ENCODE measurements at places on chromosomes 6 and 20.

GRCh38 chr20:58480551-58481336, 34.5 kb downstream of the APCDD1L start:
- no peak for DNase-seq

DNA sequence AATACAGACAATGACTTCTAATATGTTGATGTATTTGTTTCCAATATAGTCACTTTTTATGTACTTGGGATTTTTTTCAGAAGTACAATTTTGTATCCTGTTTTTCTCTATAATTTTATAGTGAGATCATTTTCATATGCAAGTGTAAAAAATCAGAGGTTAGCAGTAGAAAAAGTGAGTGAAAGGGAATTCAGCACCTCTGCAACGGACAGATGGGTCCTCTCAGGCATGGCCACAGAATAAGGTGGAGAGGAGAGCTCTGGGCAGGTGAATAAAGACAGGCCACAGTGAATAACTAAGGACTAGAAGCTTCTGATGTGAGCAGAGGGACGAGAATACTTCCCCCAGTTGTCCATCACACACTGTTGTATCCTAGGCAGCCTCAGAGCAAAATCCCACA, 210.1 kb upstream of the CNR1 start:
- no peak for DNase-seq

- DNase-seq = no peak
Measured at GRCh38 chr6:48101290-48101689, 9.7 kb downstream of the PTCHD4 start.

- DNase-seq = no peak
Measured at GRCh38 chr6:169157197-169158148, 96.2 kb downstream of the THBS2 start.

DNA sequence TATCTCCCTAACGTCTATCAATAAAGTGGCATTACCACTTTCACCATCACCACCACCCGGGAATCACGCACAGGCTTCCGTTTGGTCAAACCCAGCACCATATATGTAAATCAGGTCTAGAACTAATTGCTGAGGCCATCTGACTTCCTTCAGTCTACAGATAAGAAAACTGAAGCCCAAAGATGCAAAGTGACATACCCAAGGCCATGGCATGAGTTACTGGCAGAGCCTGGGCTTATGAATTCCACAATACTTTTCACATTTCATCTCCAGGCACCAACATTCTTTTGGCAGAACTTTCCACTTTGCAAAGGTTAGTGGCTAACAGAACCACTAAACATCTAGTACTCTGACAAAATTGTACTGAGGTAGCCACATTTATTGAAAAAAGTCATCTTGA, 64.5 kb upstream of the TINAG start:
- DNase-seq = no peak

- DNase-seq = no peak
Measured at GRCh38 chr6:40328386-40328985, 258.7 kb downstream of the LRFN2 start.

DNA sequence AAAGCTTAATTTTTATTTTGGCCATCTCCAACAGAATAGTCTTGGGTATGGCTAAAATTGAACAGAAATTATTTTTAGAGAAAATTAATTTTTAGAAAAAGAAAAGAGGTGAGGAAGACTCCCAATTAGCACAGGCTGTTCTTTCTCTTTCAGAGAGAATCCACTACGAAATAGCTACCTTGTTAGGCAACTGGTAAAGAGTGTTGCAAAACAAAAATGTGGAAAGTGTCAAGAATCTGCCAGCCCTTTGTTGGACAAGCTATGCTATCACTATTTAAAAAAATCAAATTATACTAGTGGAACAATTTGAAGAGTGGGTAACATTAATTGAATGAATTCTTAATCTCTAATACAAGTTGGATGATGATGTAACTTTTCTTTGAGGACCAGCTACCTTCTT, 19.2 kb upstream of the ZSCAN9 start:
- no peak for DNase-seq

- no peak for DNase-seq
Measured at GRCh38 chr20:20561172-20561571, 151.3 kb downstream of the RALGAPA2 start.

DNA sequence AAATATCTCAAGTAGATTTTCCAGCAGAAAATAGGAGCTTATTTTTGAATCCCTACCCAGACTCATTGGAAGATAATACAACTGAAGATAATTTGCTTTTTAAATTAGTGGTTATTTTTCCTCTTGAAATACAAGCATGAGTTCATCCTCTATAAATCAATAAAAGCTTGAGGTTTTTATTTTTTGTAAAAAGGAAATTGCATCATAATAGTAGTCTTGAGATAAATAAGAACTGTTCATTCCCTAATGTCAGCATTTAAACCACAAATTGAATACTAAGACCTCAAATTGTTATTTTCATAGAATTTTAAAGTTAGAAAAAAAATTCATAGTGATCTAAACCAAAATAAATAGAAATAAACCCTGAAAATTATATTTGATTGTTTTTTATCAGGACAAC, 719.1 kb downstream of the CD109 start:
- no peak for DNase-seq

DNA sequence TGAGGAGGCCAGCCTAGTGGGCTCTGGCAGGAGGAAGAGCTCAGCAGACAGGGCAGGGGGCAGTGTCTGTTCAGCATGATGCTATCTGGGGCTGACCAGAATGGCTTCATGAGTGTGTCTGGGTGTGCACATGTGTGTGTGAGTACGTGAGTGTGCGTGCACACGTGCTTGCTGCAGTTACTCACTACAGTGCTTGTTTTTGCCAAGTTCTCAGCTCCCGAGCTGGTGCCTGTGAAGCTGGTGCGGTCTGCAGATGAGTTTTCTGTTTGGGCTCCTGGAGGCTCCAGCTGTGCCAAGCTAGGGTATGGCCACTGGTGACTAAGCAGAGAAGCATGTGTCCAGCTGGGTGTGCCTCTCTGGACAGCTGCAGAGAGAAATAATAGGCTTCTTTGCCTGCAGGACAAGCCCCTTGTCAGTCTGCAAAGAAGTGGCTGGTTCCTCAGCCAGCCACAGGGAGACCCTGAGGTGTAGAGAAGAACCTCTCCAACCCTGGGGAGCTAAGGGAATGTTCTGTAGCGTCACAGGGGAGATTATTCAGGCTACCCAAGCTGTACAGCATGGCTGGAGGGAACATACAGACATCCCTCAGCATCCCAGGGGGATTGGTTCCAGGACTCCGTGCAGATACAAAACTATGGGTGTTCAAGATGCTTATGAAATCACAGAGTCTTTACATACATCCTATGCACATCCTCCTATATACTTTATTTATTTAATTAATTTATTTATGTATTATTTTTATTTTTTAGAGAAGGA, 40.2 kb upstream of the FAM50B start:
- peak; percentile 52 for DNase-seq

DNA sequence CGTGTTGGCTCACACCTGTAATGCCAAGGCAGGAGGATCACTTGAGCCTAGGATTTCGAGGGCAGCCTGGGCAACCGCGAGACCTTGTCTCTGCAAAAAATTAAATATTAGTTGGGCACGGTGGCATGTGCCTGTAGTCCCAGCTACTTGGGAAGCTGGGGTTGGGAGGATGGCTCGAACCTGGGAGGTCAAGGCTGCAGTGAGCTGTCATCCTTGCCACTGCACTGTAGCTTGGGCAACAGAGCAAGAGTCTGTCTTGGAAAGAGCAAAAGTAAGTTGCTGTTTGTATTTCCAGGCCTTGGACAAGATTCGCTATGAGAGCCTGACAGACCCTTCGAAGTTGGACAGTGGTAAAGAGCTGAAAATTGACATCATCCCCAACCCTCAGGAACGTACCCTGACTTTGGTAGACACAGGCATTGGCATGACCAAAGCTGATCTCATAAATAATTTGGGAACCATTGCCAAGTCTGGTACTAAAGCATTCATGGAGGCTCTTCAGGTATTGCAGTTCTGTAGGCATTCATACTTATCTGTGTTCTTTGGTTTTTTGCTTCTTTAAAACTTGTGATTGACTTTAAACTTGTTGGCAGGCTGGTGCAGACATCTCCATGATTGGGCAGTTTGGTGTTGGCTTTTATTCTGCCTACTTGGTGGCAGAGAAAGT, 2.3 kb downstream of the HSP90AB1 start:
- DNase-seq = peak; percentile 38

DNA sequence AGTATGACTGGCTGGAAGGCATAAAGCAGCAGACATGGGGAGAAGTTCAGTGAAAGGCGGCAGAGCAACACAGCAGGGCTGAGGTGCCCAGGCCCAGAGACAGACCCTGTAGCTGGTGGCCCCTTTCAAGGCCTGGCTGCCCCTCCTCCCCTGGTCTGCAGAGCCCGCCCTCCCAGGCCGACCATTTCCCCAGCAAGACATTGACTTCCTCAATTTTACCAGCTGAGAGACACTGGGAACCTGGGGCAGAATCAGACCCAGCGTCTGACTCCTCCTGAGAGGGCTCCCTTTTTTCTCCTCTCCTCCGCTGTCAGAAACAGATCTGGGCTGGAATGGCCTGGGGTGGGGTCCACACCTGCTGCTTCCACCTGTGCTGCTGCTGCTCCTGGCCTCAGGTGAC, at the start of gene TREML4:
TSS of gene TREML4 (plus strand) at position 254 of the 400 bp plus-strand sequence. CDS start at position 333, 79 bp downstream.
- no peak for DNase-seq

DNA sequence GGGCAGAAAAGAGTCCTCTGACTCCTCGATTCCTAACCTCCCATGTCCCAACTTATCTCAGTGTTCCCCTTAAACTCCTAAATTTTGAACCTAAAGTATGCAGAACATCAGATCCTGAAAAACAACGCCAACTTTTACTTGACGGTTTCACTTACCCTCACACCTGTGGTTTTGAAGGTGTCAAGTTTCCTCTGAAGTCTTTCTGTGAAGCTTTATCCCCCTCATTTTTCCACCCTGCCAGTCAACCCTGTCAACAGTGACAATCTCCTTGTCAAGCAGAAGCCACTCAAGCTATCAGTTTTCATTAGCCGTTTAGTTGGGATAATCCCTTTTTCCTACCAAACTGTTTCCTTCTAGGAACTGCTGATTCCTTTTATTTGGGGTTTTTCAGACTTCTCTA, 245.4 kb upstream of the PREP start:
- no peak for DNase-seq

DNA sequence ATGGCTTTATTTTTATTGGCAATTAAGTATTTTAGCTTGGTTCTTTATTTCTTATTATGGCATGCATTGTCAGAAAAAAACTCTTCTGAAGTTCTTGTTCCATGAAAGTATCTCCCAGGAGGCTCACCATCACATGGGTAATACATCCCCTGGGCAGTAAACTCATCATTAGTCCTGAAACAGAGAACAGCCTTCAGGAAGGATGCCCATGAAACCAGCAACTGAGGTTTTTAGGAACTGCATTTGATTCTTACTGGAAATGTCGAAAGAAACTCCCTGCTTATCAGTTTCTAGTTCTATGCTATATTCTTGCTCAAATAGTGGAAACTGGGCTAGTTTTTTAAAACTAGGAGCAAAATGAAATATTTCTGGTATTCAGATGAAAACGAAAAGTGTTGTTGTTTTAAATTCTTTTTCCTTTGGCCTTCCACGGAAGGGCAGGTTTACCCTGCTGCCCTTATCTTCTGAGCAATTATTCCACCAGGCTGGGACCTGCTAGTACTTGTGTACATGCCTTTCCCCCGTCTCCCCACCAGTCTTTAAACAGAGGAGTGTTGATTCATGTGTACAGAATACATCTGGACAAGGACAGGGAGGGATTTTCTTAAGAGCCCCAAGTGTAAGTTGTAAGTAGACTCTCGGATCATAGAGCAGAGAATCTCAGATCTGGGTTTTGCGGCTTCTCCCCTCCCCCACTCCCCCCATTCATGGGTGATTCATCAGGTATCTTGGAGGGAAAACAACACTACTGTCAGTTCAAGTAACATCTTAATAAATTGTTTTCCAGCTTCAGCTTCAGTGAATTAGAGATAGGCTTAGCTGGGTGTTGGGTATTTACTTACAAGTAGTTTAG, 81.5 kb downstream of the RTN4IP1 start:
- no peak for DNase-seq

GRCh38 chr6:16331384-16332174, 93.2 kb downstream of the GMPR start:
- peak; percentile 91 for DNase-seq

GRCh38 chr20:63836458-63837344, 5.6 kb upstream of the ZBTB46 start:
- no peak for DNase-seq

DNA sequence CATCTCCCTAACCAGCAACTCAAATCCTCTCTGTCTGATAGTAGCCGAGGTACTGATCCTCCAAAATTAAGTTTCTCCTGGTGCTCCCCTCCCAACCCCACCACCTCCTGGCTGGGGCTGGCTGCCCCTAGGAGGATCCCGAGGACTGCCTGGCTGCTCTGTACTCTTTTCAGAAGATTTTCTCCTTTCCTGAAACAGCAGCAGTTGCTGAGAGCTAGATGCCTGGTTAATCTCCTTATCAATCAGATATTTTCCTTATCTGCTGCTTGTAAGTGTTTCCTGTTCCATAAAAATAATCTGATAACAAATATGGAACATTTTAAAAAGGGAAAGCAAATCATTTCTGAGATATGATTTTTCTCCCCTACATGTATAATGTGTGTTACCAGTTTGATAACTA, 52.8 kb downstream of the ZMYND8 start:
- DNase-seq = no peak

DNA sequence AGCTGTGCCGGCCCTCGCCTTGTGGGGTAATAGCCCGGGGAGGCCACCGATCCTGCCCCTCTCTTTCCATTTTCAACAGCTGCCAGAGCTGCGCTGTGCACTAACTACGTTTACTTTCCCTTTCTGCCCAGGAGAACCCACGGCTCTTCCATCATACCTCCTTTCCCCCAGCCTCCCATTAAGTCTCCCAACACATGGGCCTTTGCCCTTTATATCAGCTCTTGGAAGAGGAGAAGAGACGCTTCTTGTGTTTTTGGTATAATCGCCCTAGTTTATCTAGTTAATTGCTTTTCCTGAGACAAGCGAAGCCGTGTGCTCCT, 637 bp downstream of the UBR2 start:
- DNase-seq = peak; percentile 29

DNA sequence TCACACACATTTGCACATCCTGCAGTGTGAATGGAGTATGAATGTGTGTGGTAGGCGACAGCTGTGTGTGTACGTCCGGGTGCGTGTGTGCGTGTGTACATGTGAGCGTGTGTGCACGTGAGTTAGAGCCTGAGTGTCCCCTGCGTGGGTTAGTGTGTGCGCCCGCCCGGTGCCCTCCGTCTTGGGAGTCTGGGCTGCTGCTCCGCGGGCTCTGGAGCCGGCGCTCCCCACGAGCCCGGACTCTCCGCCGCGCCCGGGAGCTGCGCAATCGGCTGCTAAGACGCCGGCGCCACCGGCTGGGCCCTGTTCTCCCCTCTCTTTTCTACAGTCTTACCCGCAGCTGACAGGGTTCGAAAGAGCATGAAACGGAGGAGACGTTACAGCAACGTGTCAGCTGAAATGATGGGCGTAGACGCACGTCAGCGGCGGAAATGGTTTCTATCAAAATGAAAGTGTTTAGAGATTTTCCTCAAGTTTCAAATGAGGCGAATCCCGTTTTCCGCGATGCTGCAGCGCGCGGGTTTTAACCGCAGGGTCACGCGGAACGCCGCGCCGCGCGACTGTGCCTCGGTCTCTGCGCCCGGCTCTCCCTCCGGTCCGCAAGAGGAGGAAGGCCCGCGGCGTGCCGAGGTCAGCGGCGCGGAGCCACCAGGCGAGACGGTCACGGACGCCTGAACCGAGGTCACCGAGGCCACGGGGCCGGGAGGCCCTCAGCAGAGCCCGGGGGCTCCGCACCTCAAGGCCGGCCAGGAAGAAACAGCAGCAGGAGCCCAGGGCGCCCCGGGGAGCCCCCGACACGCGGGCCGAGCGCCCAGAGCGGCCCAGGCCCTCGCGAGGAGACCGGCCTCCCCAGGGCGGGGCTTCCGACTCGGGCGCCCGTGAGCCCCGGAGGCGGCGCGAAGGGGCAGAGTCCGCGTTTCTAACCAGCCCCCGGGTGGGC, 95.3 kb upstream of the BHLHE23 start:
- no peak for DNase-seq
